ENCODE measurements at places on chromosomes 3 and 15.

GRCh38 chr3:133862161-133862560 lies 33.5 kb downstream of the RAB6B start:
- no peak for DNase-seq

- DNase-seq = no peak
Observed at GRCh38 chr3:71008350-71008935, 575.1 kb downstream of the FOXP1 start.

GRCh38 chr15:55403531-55403930 lies 4.6 kb downstream of the CCPG1 start:
- no peak for DNase-seq

- no peak for DNase-seq
Observed at GRCh38 chr3:71031181-71031580, 552.3 kb downstream of the FOXP1 start.

- peak; percentile 40 for DNase-seq
Observed at GRCh38 chr3:13352621-13353131, 67.4 kb downstream of the NUP210 start.

- DNase-seq = no peak
Observed at GRCh38 chr3:154214306-154214705, 93.1 kb downstream of the ARHGEF26 start.

DNA sequence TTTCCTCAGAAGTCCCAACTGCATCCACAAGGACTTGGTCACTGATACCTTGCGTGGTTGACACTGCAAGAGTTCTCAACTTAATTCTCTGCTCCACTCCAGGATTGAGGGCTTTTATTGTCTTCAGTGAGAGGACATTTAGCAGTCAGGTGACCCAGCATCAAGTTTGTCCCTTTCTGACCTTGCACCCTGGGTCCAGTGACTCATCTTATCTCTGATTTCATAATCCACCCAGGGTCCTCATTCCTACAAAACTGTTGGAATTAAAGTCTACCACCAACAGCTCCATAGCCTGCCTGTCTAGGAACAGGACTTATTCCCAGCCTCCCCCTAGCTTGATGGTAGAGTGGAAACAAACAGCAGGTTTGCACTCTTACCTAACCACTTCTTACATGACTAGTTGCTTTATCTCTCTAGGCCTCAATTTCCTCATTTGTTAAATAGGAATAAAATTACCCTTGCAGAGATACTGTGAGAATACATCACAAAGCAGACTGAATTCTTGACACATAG lies 151.3 kb upstream of the LPP start:
- DNase-seq = no peak
